ENCODE measurements at places on chromosomes 3 and 15. TPM values are rescaled to one million over a fixed set of nuclear protein-coding genes. Genes with fewer than 3 reads are reported as not detected.

DNA sequence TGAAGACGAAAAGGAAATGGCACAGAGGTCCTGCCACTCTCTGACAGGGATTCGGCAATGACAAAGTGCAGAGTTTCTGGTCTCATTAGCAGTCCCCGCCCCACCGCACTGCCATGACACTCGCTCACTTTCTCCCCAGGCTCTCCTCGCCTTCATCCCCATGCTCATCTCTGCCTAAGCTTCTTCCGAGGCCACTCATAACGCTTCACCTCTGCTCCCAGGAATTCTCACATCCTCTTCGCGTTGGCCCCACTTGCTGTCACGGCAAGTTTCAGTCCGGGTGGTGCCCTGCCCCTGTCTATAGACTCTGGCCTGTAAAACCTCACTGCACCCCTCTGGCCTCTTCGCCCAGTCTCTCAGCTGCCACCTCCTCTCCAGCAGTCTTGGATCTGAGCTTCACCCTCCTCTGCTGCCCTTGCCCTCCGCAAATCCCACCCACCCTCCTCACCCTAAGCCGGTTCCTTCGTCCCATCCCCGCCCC lies 654 bp downstream of the RUBCN start:
- DNase-seq: peak; percentile 20

GRCh38 chr3:127628788-127629466 lies at the start of gene PODXL2:
Gene PODXL2 (plus strand): TSS chr3:127629185. CDS start chr3:127629220, 35 bp downstream.
- DNase-seq: no peak

- no peak for DNase-seq
Measured at GRCh38 chr15:68821190-68821840, 620 bp upstream of the ANP32A start.

DNA sequence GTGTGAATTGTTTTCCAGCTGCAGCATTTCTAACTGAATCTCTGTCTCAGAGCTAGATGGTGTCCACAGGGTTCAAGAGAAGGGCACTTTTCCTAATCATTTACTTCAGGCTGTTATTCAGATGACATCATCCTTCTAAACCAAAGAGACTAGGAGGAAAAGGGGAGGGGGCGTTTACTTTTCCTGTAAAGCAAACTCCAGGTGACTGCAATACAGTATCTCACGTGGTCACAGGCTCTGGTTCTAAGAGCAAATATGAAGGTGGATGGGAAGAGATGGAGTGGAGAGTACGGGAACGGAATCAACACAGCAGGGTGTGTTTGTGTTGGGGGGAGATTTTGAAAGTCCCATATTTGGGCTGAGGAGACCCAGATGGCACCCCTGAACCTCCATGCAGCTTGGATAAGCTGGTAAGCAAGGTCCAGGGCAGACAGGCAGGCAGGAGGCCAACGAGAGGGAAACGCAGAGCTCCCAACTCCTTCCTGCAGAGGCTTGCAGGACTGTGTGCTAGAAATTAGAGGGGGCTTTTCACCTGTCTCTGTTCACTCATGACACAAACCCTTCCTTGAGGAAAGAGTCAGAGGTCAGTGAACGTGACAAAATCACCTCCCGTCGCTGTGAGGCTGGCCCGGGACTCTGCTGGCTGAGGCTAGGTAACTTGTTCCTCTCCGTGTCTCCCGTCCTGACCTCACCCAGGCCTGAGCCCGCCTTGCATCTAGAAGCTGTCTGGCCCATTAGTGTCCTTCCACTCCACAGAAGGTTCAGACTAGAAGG lies 151.2 kb downstream of the OPA1 start:
- no peak for DNase-seq

GRCh38 chr3:98705212-98705611 lies 57.9 kb upstream of the ST3GAL6 start:
- no peak for DNase-seq

GRCh38 chr3:63047068-63047467 lies 171.9 kb upstream of the CADPS start:
- no peak for DNase-seq

CIP2A gene
- total RNA-seq: 24.5 TPM

GP5 gene
- total RNA-seq: not detected

PTH1R gene
- total RNA-seq: not detected

NRROS gene
- 0.03 TPM for total RNA-seq

NEO1 gene
- 13.5 TPM for total RNA-seq

GUCA1C gene
- not detected for total RNA-seq

All from foreskin keratinocyte (primary cell).